Activated CD4-positive, alpha-beta T cell treated with anti-CD3 and anti-CD28 coated beads for 1 hour (primary cell): ENCODE measurements at places on chromosomes 16 and 17.

DNA sequence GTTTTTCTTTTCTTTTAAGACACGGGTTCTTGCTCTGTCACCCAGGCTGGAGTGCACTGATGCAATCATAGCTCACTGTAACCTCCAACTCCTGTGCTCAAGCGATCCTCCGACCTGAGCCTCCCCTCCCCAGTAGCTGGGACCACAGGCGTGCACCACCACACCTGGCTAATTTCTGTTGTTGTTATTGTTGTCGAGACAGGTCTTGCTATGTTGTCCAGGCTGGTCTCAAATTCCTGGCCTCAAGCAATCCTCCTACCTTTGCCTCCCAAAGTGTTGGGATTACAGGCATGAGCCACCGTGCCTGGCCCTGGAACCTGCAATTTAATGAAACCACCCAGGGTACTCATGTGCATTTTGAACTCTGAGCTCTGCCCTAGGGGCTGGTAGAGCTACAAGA, 24.1 kb downstream of the JUP start:
- no peak for DNase-seq

DNA sequence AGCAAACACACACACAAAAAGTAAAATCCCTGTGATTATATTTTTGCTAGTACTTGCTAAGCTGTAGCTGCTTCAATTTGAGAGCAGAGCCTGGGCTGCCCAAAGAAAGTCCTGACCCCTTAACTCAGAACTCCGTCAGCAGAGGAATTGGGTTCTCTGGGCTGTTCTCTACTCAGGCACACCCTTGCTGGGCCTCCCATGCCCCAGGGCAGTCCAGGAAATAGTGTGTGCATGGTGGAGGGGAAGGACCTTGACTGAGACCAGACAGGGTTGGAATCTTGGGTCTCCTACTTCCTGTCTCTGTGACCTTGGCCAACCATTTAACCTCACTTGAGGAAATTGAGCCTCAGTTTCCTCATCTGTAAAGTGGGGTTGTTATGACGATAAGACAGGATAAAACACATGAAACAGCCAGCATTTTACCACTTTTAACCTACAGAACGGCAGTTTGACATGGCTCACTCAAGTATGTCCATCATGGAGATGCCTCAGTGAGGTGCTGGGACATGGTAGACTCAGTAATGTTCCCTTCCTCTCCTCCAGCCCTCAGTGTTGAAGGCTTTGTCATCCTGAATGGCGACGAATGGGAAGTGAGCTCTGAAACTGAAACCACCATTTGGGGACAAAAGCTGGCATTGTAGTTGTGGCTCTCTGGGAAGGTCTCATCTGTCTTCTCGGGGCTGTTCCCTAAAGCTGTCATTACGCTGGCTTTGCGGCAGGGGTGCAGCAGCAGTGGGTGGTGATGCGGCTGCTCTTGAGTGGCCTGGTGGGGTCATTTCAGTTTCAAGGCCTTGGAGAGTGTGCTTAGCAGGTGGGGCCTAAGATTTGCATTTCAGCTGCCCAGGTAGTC, 74.9 kb downstream of the CMIP start:
- no peak for DNase-seq

DNA sequence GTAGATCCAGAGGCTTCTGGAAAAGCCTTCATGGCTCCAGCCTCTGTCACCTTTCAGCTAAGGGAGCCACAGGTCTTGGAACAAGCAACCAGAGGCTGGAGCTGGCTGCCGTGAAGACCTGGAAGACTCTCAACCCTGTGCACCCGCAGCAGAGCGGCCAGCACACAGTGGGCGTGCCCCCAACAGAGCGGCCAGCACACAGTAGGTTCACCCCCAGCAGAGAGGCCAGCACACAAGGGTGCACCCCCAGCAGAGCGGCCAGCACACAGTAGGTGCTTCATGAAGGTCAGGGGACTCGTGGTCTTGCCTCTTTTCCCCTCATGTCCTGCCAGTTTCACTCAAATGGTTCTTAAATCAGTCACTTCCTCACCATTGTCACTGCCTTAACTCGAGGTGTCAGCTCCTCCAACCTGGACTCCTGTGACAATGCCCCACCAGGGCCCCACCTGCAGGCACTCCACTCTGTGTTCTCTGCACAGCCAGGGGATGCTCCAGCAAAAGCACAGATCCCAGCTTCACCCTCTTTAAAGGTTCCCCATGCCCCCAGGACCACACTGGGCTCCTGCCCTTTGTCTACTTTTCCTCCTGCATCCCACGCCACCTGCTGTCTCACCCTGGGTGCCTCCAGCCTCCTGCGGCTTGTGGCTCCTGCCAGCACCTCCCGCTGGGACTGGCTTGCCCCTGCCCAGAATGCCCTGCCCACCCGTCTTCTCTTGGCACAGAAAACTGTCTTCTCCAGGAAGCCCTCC, 42.4 kb upstream of the DOC2B start:
- DNase-seq = no peak

DNA sequence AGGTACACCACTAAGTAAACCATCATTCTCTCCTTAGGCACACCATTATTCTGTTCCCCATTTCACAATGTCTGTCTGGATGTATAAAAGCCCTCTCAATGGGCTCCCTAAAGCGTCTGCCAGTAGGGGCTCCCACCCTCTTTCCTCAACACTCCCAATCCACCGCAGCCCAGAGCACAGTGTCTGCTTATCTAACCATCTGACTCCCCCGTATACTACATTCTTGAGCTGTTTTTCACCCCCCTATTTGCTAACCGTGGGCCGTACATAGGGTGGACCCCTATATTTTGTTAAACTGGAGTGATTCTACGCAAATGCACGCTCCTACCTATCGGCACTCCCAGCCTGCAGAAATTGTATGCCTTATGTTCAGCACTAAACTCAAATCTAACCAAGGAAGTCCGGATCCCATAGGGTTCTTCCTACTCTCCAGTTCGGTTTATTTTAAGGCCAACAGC, 685 bp upstream of the PSMD3 start:
- DNase-seq = no peak

GRCh38 chr16:86505185-86505898, 5.0 kb upstream of the FOXF1 start:
- no peak for DNase-seq

GRCh38 chr17:29603109-29603674, 10.3 kb downstream of the ANKRD13B start:
- DNase-seq = no peak

DNA sequence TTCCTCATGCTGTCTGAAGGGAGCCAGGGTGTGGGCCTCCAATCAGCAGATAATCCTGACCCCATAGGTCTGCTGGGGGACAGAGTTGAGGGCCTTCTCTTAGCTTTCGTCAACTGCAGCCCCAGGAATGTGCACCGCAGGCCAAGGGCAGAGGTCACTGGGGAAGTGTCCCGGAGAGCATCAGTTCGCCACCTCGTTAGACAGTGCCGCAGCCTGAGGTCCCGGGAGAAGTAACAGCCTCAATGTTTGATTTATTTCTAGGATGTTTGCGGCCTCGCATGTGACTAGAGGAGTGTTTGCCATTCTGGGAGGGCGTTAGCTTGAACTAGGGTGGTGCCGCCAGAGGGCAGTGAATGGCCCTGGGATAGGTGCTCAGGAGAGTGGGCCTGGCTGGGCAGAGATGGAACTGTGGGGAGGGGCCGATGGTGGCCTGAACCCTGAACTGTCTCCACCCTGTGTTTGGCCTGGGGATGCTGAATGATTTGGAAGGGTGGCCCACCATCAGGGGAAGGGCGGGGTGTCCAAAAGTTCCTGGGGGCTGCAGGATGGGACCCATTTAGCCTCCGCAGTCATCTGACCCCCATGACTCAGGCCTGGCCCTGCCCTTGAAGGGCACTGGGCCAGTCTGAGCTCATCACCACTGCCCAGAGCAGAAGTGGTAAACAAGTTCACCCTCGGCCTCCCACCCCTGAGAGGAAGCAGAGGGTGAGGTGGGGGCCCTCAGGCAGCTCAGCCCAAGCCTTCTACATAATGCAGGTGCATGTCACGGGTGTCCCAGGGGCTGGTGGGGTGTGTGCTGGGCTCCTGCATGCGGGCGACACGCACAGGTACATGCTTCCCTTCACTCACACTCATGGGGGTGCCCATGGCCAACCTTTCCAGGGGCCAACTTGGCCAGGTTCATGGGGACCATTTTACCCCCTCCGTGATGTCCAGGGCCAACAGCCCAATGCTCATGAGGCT, 12.4 kb upstream of the TAC4 start:
- no peak for DNase-seq

- DNase-seq = no peak
These were observed 26.9 kb downstream of the IRX5 start for GRCh38 chr16:54957403-54958166.

GRCh38 chr16:14505846-14506245, 124.2 kb downstream of the PARN start:
- no peak for DNase-seq

DNA sequence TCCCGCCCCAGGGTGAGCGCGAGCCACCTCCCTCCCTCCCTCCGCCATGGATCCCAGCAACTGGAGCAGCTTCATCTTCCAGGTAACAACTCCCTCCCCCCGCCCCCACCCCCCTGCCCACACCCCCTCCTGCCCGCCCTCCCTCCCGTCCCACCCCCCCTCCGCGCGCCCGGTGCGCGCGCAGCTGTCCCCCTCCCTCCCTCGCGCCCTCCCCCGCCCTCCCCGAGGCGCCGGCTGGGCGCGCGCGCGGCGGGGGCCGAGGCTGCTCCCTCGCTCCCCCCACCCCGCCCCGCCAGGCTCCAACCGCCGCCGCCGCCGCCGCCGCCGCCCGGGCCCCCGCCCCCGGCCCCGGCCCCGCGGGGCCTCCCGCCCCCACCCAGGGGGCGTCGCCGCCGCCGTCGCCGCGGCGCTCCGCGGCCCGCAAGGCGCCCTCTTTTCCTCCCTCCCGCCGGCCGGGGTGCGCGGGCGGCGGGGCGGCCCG, at the start of gene MAZ:
MAZ (plus strand) TSS at position 431 of the 481 bp plus-strand sequence. CDS start 173 bp downstream, outside the sequence.
- peak; percentile 61 for DNase-seq

DNA sequence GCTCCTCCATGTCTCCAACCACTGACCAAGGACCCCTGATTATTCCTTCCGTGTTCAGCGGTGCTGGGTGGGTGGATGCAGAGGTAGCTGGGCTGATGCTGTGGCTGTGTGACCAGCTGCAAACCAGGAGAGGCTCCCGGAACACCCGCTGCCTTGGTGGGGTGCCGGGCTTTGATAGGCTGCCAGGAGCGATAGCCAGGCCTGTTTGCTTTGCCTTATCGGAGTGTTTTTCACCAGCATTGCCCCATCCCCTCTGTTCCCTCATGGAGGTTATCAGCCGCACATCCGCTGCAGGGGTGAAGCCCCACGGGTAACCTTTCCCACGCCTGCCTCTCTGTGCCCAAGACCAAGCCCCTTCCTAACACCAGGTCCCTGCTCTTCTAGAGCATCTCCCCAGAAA, 354.3 kb downstream of the C16orf95 start:
- DNase-seq = no peak

DNA sequence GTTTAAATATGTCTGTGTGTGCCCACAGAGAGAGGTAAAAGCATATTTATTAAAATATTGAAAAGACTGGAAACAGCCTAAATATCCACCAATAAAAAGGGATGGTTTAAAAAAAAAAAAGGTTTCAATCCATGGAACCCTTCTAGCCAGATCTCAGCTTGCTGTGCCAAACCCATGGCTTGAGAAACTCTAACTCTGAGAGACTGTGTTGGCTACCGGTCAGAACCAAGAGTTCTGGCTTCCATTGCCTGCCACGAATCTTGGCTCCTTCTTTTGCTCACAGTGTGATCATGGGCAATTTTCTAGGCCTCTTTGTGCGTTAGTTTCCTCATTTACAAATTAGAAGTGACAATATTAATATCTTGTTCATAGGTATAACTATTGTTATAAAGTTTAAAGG, 201.3 kb upstream of the IRX3 start:
- no peak for DNase-seq

GRCh38 chr16:78490847-78491246, 391.4 kb downstream of the WWOX start:
- no peak for DNase-seq

DNA sequence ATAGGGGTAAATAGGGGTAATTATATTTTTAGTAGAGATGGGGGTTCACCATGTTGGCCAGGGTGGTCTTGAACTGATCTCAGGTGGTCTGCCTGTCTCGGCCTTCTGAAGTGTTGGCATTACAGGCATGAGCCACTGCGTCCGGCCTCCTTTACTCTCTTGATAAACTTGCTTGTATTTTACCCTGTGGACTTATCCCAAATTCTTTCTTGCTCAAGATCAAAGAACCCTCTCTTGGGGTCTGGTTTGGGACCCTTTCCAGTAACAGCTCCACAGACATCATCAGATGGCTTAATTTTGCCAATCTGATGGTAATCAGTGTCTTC, 5.6 kb upstream of the C1QTNF1 start:
- DNase-seq = no peak

- no peak for DNase-seq
These were observed 296.2 kb upstream of the CDH5 start for GRCh38 chr16:66070140-66070917.

GRCh38 chr16:5850632-5851392, 753.2 kb upstream of the EEF2KMT start:
- no peak for DNase-seq

GRCh38 chr16:67115639-67116038, 5.9 kb downstream of the PHAF1 start:
- no peak for DNase-seq
